ENCODE measurements at places on chromosomes 6 and 20. TPM values are rescaled to one million over a fixed set of nuclear protein-coding genes. Genes with fewer than 3 reads are reported as not detected.

BPIFB2 gene
- not detected for total RNA-seq

GPR6 gene
- not detected for total RNA-seq

SLC32A1 gene
- not detected for total RNA-seq

SLC12A5 gene
- total RNA-seq, result 11.1 TPM

FGD2 gene
- total RNA-seq, result not detected

ADGRF4 gene
- 14.2 TPM for total RNA-seq

TCP11 gene
- not detected for total RNA-seq

ESR1 gene
- total RNA-seq, result not detected

TMEM74B gene
- total RNA-seq, result 3.9 TPM

TPBG gene
- 35.5 TPM for total RNA-seq

ANKEF1 gene
- 5.8 TPM for total RNA-seq

COL9A3 gene
- 0.70 TPM for total RNA-seq

CRIP3 gene
- 0.45 TPM for total RNA-seq

COL12A1 gene
- total RNA-seq, result 4.5 TPM

SDCBP2 gene
- total RNA-seq, result 1.4 TPM

NKX2-2 gene
- total RNA-seq, result not detected

DEFB124 gene
- 0.38 TPM for total RNA-seq

APCDD1L gene
- total RNA-seq, result 0.05 TPM

ERMARD gene
- total RNA-seq, result 6.6 TPM

DDX27 gene
- total RNA-seq, result 57.8 TPM

ACTL10 gene
- not detected for total RNA-seq

OR2J3 gene
- not detected for total RNA-seq

BACH2 gene
- 1.6 TPM for total RNA-seq

TSHZ2 gene
- total RNA-seq, result not detected

EYA2 gene
- 2.4 TPM for total RNA-seq

CCN2 gene
- 197 TPM for total RNA-seq

TSPO2 gene
- total RNA-seq, result not detected

CD40 gene
- 4.1 TPM for total RNA-seq

ELOVL4 gene
- total RNA-seq, result 1.5 TPM

GSS gene
- total RNA-seq, result 57.3 TPM

NR2E1 gene
- not detected for total RNA-seq

FAM83C gene
- 0.14 TPM for total RNA-seq

SLC26A8 gene
- total RNA-seq, result 0.10 TPM

Measured in A549 treated with Hydrocortisone at 1 μM for 4 hours (cell line).